Urinary bladder (tissue), 4 donors: ENCODE measurements at places on chromosomes 2 and 18.

- DNase-seq = no peak
Measured at GRCh38 chr18:2304378-2305175, 266.7 kb downstream of the METTL4 start.

DNA sequence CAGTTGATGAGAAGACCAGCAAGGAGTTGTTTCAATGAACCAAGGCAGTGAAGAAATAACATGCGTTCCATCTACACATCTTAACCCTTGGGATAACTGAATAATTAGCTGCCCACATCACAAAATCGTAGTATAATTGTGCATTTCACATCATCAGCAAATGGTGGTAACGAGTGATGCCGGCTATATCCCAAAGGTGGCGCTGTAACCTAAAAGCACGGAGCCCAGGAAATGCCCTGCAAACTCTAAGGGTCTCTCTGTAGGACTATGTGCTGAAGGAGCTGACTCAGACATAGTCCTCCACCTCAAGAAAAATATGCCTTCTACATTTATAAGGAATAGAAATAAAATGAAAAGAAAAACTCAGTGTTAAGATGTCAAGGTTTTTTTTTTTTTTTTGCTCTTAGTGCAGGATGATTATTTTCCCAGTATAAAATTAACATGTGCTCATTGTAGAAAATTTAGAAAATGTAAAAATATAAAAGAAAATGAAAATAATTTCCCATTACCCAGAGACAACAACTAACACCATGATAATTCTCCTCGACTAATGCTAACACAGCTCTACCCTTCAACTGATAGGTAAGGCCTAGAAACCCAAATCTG is 23.1 kb upstream of the DSG3 start:
- DNase-seq = no peak

GRCh38 chr2:86468162-86469033 is 27.2 kb downstream of the KDM3A start:
- DNase-seq = no peak

GRCh38 chr2:100812573-100812972 is 7.4 kb upstream of the NPAS2 start:
- no peak for DNase-seq

- DNase-seq = no peak
Measured at GRCh38 chr2:138294451-138294850, 207.1 kb upstream of the SPOPL start.

- DNase-seq = peak; percentile 45
Measured at GRCh38 chr2:160257041-160257742, 57.1 kb upstream of the ITGB6 start.

DNA sequence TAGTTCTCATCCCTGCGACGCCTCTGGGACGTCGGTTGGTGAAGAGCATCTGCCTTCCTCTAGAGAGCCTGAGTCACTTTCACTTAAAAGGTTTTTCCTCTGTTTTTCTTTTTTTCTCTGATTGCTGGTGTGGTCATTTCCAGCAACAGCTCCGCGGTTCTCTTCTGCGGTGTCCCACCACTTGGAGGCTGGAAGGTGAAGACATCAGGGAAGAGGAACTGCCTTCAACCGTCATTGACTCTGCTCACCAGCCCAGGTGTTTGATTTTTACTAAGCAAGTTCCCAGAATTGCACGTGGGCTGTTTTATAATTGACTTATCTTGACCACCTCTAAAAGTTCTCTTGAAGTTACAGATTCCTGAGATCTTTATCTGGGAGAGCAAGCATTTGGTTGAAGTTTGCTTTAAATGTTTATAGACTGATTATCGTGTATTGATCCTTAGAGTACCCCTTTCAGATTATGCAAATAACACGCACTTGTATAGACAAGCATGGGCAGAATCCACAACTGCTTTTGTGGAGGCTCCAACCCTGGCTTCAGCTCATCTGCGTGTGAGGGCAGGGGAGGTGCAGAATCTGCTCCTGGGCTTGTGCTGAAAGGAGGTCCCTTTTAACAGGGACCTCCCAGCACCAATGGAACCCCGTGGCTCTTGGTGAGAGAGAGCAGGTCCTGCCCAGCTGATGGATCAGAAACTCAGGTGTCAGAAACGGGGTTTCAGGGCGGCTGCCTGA is 3.5 kb downstream of the CTDP1 start:
- DNase-seq = no peak

DNA sequence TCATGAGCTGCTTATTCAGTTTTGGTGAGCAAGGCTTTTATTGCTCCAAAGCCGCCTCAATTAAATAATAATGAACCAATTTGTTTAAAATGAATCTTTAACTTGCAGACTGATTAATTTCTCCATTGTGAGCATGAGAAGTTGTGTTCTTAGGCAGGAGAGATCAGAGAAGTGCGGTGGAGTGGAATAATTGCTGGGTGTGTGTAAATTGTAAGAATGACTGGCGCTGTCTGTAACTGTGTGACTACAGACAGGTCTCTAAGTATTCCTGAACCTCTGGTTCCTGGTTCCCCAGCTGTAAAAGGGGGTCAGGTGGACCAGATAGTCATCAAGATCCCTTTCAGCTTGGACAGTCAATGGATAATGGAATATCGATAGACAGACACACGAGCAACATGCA is 98.0 kb upstream of the EFEMP1 start:
- DNase-seq = no peak

GRCh38 chr2:179020156-179020750 is 29.7 kb downstream of the CCDC141 start:
- DNase-seq = no peak

- no peak for DNase-seq
Measured at GRCh38 chr2:71157124-71157793, 26.8 kb downstream of the MPHOSPH10 start.

- DNase-seq = no peak
Measured at GRCh38 chr2:240932001-240932723, 26.0 kb downstream of the CROCC2 start.

DNA sequence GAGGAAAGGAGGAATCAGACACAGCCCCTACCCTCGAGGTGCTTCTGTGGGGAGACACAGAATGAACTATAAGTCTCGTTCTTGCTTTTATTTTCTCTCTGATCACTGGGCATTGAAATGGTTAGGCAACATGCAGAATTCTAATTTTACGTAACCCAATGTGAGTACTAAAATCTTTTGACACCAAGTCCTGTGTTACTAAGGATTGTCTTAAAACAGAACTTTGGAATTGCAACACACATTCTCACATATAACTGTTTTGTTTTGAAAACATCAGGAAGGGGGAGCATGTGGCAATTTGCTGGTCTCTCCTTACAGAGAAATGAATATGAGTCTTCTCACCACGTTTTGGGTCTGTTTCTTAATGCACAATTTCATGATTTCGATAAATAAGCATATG is 23.6 kb upstream of the SULT1C4 start:
- no peak for DNase-seq

GRCh38 chr2:234796045-234796591 is 155.7 kb upstream of the SH3BP4 start:
- no peak for DNase-seq

DNA sequence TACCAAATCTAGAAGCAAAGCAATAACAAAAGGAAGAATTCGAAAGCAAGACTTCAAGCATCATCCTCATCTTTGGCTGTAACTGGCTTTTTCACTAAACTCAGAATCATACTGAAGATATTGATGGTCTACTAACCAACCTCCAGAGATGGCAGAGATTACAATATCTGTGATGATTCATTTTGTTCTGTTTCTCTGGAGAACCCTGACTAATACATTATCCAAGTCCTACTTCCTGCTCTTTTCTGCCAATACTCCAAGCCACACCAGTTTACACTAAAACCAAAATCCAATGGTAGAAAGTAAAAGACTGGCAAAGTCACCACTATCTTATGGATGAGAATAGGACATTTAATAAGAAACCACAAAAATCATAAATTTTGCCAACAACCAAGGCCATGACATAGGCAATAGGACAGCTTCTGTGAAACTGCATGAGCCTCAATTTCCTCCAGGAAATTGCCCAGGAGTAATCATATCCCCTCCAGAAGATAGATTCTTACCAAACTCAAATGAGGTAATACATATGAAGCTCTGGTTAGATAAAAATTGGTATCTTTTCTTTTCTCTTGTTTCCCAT is 159.8 kb downstream of the METTL4 start:
- DNase-seq = no peak

- no peak for DNase-seq
Measured at GRCh38 chr2:60888853-60889252, 7.5 kb downstream of the REL start.

- DNase-seq = no peak
Measured at GRCh38 chr18:61833978-61834377, 58.8 kb downstream of the RNF152 start.

GRCh38 chr2:3059141-3059925 is 318.3 kb downstream of the EIPR1 start:
- no peak for DNase-seq

DNA sequence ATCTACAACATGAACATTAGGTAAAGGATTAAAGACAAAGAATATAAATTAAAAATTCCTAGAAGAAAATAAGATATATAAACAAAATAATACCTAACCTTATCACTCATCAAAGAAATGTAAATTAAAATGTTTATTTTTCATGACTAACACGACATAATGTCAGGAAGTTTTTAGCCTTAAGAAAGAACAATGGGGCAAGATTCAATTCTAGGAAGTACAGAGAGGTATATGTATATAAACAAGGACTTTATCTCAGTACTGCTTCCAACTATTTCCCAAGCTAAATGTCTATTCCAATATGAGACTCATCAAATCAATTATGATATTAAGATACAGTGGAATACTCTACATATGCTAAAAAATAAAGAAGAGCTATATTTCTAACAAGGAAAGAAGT is 44.1 kb downstream of the TTC21B start:
- DNase-seq = no peak

DNA sequence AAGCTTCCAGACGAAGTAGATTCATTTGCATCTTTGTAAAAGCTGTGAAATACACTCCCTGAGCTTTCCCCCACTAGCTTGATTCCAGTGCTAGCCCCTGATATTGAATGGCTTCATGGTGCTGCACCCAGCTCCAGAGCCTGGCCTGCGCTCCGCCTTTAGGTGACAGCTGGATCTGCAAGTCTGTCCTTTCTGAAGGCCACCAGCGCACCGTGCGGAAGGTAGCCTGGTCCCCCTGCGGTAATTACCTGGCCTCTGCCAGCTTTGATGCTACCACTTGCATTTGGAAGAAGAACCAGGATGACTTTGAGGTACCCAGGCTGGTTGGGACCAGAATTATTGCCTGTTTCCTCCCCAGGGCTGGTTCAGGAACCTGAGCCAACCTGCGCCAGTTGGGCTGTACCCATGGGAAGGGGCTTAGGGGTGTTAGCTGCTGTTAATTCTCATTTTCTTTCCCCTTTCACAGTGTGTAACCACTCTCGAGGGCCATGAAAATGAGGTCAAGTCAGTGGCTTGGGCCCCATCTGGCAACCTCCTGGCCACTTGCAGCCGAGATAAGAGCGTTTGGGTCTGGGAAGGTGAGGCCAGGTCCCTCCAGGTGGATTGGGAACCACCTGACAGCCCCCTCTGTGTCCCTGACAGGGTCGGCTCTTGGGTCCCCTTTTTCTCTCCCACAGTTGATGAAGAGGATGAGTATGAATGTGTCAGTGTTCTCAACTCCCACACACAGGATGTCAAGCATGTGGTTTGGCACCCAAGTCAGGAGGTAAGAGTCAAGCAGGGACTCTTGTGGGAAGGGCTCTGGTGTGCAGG is 1.3 kb downstream of the CIAO1 start:
- no peak for DNase-seq

DNA sequence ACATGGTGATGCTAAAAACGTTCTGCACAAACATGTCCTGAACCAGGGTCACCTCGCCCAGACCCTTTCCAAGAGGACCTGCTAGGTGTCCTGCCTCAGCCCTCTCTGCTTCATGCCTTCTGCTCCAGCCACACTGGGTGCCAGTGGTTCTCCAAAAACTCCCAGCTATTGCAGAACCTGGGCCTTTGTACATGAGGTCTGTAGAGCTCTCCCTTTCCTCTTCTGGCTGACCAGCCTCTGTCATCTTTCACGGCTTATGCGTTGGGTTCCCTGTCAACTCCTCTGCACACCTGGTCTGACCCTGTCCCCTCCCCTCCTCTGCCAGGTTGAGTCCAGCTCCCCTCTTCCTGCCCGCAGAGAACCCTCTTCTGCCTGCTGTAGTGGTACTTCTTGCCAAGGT is 35.5 kb upstream of the IGFBP5 start:
- no peak for DNase-seq

DNA sequence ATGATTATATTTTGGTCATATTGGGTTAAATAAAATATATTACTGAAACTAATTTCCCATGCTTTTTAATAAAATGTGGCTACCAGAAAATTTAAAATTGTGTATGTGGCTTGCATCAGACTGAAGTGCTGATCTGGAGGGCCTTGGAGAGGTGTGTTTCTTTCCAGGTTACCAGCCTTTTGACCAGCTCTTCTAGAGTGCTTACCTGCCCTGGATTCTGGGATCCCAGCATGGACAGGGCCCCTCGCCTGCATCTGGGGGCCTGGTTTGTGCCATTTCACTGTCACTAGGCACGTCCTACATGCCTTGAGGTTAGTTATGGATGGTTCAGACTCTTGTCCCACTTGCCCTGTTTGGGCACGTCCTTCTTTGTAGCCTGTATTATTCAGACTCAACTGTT is 10.5 kb downstream of the RNF144A start:
- DNase-seq = no peak
